ENCODE measurements at places on chromosomes 2 and 18.

DNA sequence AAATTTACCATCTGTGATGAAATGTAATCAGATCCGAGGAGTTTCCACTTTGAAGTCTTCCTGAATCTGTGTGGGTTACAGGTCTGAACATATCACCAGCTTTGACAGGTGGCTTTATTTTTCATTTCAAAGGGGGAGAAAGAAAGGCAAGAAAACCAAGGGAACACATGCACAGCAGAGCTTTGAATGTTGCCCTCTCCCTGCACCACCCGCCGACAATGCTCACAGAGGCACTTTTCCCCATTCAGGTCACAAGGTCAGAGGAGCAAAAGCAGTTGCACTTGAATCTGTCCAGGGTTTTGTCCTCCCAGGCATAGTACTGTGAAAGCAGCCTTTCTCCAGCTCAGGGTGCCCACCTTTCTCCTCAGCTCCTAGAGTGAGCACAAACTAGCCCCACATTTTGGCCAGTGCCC lies 130.2 kb downstream of the OSR1 start:
- no peak for DNase-seq

- DNase-seq, result peak; percentile 68
Measured at GRCh38 chr2:96485751-96486651, 19.2 kb downstream of the NEURL3 start.

DNA sequence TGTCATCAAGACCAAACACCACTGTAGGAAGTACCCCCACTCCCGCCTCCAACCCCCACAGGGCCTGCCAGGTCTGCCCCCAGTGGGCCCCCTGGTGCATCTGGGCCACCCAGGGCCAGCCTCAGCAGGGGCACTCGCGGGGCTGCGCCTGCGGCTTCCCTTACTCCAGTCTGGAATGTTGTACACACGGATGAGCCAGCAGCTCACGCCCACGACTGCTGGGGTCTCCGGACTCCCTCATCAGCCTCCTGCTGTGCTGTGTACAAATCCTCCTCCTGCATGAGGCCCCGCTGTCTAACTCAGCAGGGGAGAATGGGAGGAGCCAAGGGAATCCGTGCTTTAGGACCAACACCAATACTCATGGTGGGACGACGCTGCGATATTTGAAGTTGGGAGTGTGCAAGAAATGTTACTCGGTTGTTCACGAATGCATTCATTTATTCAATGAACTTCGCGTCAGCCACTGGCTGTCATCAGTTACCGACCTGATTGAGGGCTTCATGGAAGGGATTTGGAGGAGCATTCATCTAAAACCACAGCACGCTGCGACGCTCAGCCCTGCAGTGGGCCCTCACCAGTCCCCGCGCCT lies 654 bp upstream of the ASB1 start:
- DNase-seq, result peak; percentile 56

GRCh38 chr2:149732730-149733290 lies 145.2 kb upstream of the MMADHC start:
- no peak for DNase-seq

DNA sequence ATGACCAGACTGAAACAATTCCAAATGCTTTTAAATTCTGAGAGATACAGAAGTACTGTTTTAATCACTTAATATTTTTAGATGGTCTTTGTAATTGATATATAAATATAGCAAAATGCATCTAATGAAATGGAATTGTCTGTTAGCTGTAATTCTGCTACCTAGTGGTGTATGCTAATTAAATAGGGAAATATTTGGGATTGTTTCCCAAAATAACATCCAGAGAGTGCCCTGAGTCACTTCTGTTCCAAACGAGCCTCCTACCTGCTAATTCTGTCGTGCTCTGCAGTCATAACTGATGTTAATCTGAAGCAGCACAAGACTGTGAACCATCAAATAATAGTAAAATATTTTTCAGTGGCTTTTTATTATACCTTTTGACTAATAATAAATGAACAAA lies 71.4 kb upstream of the NOSTRIN start:
- no peak for DNase-seq

DNA sequence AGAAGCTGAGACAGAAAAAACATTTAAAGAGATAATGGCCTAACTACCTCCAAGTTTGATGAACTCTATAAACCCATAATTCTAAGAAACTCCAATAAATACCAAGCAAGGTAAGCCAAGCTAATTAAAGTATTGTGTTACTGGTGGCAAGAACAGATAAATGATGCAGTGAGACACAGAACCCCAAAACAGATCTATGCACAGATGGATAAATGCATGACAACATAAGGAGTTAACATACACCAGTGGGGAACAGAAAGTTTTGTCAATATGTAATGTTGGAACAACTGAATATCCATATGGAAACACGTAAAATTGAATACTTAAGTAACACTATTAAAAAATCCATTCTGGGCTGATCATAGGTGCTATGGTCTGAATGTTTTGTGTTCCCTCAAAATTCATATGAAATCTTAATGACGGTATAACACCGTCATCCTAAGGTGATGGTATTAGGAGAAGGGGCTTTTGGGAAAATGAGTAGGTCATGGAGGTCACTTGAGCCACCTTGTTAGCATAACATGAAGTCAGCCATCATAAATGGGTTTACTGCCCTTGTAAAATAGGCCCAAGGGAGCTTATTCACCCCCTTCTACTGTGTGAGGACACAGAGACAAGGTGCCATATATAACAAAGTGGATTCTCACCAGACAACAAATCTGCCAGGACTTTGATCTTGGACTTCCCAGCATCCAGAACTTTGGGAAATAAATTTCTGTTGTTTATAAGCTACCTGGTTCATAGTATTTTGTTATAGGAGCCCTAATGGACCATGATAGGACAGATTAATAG lies 86.3 kb downstream of the SLC66A3 start:
- DNase-seq, result no peak

DNA sequence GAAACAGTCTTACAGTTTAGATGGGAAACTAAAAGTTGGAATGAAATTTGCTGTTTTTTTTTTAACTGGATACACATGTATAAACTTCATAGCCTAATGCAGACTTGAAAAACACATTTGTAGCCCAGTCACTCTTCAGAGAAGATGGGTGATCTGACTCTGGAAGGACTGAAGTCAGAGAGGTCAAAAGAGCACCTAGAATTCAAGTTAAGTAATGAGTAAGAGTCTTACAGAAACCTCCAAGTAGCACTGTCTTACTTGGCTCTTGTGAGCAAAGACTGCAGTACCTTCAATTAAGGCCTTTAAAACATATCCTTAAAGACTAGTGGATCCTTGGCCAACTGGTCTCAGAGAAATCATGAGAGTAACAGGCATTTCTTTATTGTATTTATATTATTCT lies 41.9 kb downstream of the TRAPPC8 start:
- no peak for DNase-seq

DNA sequence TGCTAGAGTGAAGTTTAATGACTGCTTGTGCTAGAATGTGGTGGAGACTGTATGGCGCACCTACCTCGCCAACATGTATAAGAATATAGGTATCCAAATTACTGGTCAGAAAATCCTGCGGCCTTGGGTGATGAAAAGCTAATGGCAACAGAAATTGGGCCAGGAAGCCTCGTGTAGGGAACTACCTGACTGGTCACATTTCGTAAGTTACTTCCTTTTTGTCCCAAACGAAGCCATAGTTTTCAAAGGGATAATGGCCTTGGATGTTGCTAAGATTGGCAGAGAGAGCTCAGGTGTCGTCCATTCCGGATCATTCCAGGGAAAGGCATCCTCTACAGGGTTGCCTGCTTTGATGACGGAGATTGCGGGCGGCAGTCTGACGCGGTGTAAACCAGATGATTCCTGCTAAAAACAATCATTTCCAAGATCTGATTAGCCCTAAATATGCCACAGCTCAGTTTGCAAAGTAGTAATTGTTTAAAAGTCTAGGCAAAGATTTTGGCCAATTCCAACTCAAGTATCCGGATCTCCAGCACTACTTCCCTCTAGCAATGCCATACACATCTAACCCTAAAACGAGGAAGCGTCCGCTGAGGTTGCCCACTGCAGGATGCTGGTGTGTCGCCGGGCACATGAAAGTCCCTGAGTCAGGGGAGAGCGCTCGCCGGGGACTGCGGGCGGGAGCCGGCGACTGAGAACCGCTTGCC lies 708 bp upstream of the MALT1 start:
- DNase-seq, result no peak

- DNase-seq, result no peak
Measured at GRCh38 chr2:240182476-240182875, 42.0 kb upstream of the OTOS start.

DNA sequence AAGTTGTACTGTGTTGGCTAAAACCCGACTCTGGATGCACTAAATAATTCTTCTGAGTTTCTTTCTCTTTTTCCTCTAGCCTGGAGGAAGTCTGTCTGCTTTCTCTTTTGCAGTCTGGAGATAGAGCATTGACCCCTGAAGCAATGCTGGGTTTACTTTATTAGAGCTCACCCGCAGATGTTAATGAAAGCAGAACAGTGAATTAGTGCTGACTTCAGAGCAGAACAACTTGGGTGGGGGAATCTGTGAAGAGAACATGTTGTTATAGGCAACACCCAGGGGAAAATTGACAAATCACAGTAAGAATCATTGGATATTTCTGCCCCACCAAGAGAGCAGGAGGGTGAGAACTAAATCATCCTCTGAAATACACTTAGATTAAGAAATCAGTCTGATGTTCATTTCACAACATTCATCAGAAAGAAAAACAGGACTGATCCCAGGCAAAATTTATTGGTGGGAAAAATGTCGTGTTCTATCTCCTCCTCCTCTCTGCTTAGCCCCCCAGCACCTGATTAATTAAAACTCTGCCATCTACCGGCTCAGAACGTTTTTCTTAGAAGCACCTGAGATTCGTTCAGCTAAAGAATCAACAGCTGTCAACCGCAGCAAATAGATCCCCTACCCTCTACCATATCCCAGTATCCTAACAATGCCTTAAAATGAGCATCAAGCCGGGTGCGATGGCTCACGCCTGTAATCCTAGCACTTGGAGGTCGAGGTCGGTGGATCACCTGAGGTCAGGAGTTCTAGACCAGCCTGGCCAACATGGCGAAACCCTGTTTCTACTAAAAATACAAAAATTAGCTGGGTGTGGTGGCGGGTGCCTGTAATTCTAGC lies 165.1 kb downstream of the FMNL2 start:
- no peak for DNase-seq

DNA sequence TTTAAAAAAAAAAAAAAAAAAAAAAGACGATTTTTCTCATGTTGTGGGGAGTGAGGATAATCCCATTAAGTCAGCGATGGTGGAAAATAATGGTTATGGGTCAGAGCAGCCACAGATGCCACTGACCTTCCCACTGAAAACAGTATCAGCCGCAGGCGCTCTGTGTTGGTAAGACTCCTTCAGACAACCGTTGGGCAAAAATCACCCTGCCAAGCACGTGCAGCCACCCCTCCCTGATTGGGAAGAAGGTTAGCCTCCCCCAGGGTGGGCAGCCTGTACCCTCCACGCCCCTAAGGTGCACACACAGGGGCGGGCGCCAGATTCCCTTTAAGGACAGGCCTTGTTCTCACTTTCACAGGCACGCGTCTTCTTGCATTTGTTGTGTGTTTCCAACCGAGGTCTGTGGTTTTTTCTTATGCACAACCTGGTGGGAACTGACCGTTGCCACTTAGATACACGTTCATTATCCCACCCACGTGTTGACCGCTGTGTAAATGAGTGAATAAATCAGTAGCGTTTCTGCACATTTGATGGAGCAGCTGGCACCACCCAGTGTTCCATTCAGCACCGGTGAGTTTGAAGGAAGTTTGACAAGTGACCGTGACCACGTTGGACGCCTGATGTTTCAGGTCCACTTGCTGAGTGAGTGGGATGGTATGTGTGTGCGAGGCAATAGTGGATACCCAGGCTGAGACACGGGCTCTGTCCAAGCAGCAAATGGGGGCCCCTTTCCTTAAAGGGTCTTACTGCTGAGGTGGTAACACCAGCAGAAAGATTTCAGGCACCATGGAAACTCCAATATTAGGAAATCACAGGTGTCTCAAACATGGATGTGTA lies 197.8 kb downstream of the GBX2 start:
- no peak for DNase-seq

DNA sequence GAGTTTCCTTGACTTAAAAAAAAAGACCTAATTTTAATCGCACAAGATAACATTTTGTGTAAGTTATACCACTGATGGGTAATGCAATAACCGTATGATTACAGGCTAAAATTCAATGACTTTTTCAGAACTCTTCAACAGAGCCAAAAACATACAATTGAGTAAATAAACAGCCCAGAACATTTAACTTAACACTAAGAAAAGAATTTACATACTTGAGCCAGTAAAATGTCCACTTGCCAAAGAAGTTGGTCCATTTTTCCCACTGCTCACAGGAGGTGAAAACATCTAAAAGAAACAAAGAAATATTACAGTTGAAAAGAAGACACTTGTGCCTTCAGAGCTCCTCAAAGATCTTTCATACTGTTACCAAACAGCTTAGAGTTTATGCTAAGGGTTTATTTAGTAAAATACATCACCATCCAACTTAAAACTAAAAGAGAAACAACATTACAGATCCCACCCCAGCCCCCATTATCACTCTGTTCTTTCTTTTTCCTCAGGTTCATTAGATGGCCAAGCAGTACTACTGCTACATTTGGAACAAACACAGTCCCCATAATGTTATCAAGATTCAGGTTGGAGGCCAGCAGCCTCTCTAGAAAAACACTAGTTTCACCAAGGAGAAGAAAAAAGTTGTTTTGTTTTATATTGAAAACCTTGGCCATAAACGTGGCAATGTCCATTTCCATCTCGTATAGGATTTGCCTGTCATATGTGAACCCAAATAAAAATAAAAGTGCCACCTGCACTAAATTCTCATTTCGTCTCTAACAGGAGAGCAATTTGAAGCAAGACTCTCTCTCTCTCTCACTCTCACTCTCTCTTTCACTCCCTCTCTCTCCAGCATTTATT lies 2.7 kb downstream of the TCF4 start:
- no peak for DNase-seq

GRCh38 chr2:9973690-9974089 lies 22.2 kb downstream of the GRHL1 start:
- DNase-seq, result no peak

DNA sequence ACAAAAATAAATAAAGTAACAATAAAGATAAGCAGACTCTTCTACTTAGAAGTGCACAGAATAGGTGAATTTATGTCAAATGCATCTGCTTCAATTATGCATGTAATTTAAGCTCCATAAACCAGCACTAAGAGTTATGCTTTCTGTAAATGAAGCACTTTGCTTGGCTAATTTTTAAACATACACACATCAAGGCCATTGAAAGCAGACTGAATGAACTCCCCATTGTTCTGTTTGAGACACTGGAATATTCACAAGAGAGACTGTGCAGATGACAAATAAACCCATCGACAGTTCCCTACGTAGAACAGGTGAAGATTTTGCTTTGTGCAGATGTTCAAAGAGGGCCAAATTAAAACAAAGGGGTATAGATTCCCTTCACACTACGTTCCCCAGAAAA lies 133.4 kb downstream of the PID1 start:
- no peak for DNase-seq

Data from hematopoietic multipotent progenitor cell treated with erythropoietin and hydrocortisone succinate and interleukin-3 and kit ligand, for 6 days (in vitro differentiated cells).